ENCODE measurements at places on chromosomes 2 and 18. TPM values are rescaled to one million over a fixed set of nuclear protein-coding genes. Genes with fewer than 3 reads are reported as not detected.

Gene COL3A1
- total RNA-seq, result 0.23 TPM

DNA sequence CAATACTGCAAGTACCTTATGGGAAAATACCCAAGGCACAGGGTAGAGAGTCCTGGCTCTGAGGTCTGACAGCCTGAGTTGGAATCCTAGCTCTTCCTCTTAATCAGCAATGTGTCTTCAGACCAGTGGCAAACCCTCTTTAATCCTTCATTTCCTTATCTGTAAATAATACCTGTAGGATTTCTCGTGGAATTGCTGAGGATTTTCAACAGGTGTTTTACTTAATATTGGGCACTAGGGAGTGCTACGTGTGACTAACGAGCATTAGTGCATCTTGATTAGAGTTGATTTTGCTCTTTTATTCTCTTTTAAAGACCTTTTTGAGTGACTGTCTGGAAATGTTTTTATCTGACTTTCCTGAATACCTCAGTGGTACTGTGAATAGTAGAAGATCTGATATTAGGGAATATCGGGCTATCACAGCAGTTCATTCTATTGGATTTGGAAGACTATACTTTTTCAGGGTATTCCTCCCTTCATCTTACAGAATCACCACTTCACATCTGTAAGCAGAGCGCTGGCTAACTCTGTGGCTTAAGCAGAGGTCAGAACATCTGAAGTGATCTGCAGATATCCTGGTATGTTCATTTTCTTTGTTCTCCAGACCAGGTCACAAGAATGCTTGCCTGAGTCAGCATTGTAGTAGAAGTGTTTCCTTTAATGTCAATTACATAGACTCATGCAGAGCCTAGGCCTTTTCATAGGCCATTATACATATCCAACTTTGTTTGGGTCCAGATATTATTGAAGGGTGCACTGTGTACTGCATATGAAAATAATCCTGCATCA, 49.1 kb downstream of the ARHGAP28 start:
- DNase-seq, result no peak

- DNase-seq, result no peak
Measured at GRCh38 chr2:124480958-124481357, 455.9 kb downstream of the CNTNAP5 start.

DNA sequence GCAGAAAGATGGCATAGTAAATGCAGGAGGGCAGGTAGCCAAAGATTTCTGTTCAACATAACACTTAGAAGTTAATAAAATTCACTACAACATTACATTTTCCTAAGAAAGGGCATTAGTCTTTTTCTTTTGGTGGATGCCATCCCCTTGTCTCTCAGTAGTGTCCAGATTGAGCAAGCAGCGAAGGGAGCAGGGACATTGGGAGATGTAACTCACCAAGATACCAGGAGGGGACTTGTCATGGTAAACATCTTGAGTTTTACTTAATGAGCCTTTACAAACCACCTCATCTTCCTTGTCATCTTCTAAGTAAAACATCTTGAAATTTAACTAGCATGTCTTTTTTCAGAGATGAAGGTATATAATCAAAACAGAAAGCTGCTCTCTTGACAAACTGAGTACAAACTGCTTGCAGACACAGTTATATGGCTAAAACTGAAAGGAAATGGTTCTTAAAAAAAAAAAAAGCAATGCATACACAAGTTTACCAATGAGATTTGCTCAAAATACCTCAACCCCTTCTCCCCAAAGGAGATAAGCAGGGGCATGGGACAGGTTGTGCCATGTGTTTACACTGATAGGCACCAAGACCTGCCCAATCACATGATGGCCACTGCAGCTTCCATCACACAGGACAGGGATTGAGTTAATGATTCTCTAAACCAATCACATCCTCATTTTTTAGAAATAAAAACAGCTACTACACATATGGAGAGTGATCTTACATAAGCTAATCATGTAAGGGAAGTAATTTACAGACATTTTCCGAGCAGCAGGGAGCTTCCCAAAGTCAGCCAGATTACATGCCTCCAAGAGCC, 30.3 kb downstream of the LPIN2 start:
- peak; percentile 55 for DNase-seq

DNA sequence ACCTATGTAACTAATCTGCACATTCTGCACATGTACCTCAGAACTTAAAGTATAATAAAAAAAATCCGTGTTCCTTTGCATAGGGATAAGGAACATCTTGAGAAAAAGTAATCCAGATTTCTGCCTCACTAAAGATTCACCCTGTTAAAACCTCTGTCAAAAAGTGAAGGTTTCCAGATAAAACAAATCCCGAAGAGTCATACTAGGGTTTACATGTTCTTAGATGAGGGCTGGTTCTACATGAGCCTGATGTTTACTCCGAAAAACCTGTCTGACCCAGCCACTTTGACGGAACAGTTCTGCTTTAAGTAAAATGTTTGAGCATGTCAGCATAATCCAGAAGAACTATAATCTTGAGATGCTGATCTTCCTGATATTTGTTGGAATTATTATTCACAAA, 515.6 kb upstream of the SLC8A1 start:
- no peak for DNase-seq

- no peak for DNase-seq
Measured at GRCh38 chr2:31108561-31109286, 29.5 kb downstream of the GALNT14 start.
